ENCODE measurements at places on chromosomes 3 and 15.
A peak's percentile ranks its signal among the peaks of the same experiment; 100 is the strongest.

DNA sequence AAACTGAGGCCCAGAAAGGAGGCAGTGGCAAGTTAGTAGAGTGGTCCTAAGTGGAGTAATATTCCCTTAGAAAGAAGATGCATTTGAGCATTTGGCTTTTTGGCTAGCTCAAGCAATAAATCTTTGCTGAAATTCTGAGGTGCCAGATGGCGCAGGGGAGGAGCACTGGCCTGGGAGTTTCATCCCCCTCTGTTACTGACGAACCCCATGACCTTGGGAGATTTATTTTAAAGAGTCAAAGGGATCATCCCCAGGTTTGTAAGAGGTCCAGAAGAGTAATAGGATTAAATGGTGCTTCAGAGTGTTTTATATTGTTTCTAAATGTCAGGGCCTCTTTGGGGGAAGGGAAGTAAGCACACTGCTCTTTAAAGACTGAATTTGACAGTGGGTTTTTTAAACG is 85.1 kb upstream of the PIAS1 start:
- no peak for DNase-seq

DNA sequence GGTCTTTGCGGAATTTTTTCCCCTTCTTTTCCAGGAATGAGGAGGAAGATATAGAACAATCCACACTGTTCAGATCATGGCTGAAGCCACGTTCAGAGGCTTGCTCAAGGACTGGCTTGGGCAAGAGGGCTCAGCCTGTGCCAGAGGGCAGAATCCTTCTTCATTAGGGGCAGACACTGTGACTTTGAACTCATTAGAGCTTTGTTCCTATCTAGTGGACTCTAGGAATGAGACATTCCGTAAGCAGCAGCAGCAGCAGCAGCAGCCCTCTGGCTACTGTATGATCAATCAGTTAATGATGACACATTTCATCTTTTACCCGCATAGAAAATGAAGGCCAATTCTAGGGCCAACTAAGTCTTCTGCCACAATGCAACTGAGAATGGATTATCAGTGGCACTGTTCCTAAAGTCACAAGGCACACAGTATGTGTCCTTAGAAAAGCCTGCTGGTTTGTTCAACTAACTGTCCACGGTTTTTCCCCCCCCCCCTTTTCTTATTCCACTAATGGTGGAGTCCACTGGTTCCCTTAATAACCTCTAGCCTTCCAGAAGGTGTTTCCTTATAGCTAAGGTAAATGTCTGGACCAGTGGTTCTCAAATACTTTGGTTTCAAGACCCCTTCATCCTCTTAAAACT is 1.7 kb upstream of the RAB8B start:
- no peak for DNase-seq

DNA sequence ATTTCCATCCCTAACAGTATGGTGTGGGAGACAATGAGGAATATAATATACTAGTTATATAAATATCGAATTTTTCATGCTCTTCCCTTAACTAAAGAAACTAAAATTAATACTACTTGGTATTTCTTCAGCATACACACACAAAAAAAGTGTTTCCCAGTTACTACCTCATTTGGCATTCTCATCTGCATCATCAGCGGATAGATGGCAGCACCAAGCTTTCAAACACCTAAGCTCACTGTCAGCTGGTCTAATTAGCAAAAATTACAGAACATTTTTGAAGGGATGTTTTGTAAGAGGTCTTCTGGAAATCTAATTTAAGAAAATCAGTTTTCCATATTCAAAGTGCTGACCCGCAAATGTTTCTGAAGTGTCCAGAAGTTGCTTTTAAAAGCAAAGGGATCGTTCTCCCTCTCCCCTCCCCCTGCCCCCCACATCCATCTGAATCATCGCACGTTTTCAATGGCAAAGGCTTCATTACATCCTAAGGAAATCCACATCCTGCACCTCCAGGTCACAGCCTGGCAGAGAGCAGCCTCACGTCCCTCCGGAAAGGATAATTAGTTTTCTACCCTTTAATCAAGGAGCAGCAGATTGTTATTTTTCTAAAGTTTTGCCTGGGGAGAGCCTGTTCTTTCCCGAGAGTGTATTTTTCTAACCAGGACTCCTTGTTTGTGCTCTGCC is 86.1 kb upstream of the SPATA12 start:
- DNase-seq: no peak

DNA sequence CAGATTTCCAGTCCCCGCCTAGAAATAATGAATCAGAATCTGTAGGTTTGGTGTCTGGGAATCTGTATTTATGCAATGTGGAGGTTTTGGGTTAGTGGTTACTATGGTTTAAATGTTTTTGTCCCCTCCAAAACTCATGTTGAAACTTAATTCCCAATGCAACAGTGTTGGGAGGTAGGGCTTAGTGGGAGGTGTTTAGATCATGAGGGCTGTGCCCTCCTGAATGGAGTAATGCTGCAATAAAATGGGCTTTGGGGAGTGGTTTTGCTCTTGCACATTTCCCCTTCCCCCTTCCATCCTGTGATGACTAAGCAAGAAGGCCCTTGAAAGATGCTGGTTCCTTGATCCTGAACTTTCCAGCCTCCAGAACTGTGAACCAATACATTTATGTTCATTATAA is 9.2 kb upstream of the RFC4 start:
- no peak for DNase-seq

DNA sequence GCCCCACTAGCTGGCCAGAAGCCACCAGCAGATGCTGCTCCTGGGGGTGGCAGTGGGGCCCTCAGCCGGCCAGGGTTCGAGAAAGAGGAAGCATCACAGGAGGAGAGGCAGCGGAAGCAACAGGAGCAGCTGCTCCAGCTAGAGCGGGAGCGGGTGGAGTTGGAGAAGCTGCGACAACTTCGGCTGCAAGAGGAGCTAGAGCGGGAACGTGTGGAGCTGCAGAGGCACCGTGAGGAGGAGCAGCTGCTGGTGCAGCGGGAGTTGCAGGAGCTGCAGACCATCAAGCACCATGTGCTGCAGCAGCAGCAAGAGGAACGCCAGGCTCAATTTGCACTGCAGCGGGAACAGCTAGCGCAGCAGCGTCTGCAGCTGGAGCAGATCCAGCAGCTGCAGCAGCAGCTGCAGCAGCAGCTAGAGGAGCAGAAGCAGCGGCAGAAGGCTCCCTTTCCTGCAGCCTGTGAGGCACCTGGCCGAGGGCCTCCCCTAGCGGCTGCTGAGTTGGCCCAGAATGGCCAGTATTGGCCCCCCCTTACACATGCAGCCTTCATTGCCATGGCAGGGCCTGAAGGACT is 17.5 kb upstream of the APEH start:
- no peak for DNase-seq

DNA sequence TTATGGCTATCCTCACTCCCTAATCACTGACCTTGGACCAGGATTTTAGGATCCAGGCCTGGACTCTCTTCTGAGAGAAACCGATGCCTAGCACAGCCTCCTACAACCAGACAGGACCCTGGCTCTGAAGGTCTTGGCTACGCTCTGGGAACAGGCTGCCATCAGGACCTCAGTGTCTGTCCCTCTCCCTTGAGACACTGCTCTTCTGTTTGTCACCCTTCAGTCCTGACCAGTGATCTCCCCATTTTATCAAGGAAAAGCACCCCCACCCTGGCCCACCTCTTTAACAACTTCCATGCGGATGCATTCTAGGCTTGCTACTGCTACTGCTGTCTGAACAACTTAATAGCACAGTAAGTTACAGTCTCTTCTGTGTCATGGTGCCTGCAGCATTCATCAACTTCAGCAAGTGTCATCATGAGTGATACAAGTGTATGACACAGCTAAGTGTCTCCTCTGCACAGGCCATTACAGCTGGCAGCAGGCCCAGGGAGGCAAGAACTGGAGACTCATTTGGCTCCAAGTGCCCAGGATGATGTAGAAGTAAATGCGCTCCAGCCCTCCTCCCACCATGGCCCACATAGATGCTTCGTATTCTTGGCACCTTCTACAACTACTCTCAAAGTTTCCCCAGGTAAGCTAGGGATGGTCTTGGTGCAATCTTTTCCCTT is 302.4 kb downstream of the EPHB1 start:
- no peak for DNase-seq

DNA sequence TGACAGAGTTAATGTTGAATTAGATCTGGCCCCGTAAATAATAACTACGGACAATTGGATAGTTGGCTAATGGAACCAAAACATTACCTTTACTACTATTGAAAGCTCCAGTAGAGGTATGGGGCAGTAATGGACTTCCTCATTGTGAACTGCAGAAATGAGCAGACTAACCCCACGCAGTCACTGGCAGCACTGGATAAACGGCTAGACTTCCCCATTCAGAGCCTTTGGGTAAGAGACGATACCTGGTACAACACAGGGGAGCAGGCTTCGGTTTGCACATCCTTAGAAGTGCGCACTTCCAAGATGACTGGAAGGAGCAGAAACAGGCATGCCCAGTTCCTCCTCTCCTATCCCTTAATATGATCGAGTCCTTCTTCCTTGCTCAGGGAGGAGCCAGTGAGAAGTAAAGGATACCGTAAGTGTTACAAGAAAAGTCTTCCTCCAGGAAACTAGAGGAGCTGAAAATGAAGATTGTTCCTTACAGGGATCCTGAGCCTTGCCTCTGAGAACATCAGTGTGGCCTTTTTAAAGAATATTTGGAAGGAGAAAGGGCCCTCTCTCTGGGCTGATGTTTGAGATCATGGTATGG is 100.5 kb upstream of the NECTIN3 start:
- no peak for DNase-seq

- DNase-seq: no peak
Observed at GRCh38 chr3:194081826-194082225, 54.1 kb upstream of the HES1 start.

- DNase-seq: no peak
Observed at GRCh38 chr3:57675530-57675929, 17.3 kb downstream of the DENND6A start.

- no peak for DNase-seq
Observed at GRCh38 chr3:177460047-177460446, 262.8 kb upstream of the TBL1XR1 start.

GRCh38 chr3:98521897-98522543 is 682 bp downstream of the CLDND1 start:
- DNase-seq: peak; percentile 54

DNA sequence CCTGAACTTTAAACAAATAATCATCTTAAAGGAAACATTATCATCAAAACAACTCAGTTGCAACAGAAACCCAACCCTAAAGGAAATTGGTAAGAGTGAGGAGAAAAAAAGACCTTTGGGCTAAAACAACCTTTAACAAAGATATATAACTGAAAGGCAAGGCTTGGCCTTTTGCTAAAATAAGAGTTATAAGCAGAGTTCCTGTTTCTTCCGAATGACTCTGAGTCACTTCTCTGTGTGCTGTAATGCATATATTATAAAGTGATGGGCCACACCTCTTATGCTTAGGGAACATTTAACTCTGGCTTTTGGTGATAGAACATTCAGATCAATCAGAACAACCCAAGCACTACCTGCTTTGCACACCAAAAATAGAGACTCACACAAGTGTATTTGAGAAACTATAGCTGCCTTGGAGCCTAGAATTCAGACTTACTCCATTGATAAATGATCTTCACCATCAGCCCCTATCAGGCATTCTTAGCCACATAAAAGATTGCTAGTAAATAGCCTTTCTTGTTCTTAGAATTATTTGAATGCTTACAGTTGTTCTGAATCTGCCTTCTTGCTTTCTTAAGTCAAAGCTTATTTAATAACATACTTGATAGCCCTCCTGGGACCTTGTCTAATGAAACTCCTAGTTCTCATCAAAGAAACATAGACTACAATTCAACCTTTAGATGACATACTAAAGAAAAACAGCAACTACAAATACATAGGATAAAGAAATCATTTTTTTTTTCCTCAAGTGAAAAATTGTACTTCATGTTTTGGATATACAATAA is 294.2 kb upstream of the SEMA6D start:
- DNase-seq: no peak

DNA sequence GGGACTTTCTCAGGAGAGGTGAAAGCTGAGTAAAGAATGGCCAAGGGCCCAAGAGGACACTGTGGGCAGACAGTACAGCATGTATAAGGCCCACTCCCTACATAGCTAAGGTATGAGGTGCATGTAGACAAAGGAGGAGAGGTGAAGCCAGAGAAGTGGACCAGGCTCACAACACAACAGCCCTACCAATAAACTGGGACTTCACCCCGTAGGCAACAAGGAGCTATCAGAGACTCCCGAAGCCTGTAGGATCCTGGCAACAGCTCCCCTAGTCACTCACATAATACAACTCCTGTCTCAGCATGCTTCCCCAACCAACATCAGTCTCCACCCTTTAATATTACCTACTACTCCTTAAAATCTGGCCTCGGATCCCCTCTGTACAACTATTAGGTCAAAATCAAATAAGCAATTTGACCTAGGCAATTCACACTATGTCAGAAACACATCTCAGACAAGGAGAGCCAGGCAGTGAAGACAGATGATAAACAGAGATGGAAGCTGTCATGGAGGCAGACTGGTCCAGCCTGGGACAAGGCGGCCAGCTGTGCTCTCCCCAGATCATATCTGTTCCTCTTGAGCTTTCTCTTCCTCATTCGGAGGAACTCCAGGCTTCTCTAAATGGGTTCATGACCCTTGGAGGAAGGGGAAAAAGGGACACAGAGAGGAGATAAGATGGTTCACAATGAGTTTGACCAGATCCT is 1.4 kb downstream of the XXYLT1 start:
- no peak for DNase-seq

- DNase-seq: no peak
Observed at GRCh38 chr3:194683380-194683779, 2.3 kb upstream of the FAM43A start.

DNA sequence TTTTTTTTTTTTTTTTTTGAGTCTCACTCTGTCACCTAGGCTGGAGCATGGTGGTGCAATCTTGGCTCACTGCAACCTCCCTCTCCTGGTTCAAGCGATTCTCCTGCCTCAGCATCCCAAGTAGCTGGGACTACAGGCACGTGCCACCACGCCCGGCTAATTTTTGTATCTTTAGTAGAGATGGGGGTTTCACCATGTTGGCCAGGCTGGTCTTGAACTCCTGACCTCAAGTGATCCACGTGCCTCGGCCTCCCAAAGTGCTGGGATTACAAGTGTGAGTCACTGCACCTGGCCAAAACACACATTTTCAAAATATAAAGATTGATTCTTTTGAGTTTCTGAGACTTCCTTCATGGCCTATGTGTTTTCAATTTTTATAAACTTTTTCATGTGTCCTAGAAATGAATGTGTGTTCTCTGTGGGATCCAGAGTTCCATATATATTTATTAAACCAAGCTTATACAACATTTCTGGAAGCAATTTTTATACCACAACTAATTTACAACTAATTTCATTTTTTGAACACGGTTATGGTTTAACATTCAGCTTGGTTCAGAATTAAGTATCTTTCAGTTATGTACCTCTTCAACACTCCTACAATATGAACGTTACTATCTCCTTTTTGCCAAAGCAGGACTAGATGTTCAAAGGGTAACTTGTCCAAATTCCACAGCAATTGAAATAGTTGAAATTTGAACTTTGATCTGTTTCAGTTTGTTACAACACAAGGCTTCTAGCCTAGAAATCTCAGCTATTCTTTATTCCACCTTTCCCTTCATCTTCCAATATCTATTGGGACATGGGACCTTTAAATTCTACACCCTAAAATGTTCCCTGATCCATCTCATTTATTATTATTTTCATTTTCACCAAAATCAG is 1.5 kb downstream of the ACAD11 start:
- no peak for DNase-seq

- no peak for DNase-seq
Observed at GRCh38 chr15:96553006-96553405, 222.5 kb downstream of the NR2F2 start.
